ENCODE measurements at places on chromosomes 6 and 20.

DNA sequence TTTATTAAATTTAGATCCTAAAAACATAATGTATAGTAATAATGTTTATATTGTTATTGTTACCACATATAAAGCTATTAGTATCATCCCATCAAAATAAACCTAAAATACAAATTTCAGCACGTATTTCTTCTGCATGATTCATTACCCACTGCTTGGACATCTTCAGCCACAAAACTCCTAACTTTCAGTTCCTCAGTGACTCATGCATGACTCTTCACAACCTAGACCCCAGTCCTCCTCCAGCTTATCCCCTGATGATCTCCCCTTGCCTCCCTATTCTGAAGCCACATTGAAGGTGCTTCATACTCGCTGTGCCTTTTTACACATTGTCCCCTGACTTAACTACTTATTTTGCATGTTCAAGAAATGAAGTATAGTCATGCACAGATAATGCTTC lies 11.2 kb upstream of the GPRC6A start:
- H3K27me3 ChIP-seq = no peaks in the 10 kb centered on the region
- no peak overlapping the region for H3K4me3 ChIP-seq
- no peak for DNase-seq
- H3K4me1 ChIP-seq = no peaks in the 10 kb centered on the region

DNA sequence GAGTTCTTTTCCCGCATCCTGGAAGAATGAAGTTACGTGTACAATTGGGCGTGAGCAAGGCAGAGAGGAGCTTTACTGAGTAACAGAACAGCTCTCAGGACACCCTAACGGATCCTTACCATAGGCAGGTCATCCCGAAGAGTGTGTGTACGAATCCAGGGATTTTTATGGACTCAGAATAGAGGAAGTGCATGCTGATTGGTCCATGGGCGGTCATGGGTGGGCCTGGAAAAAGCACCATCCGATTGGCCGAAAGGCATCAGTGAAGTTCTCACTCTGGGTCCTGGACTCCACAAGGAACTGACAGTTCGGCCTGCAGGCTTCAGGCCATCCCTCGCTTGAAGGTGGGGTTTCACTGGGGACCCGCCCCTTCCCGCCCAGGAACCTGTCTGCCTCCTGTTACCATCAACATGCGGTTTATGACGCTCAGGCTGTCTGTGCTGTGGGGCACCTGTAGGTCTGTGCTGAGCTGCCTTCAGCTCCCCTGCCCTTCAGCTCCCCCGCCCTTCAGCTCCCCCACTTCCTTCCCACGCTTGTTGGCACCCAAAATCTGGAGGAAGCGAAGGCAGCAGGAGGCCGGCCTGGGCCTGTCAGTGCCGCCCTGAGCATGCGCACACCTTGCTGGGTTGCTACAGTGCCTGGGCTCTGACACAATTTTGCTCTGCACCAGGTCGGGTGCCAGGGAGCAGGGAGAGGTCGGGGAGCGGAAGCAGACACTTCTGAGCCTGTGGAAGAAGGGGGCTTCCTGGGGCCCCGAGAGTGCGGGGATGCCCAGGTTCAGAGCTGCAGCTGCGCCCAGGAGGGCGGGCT lies 57.9 kb upstream of the MANEA start:
- no peak for DNase-seq
- H3K36me3 ChIP-seq = no peaks in the 10 kb centered on the region
- no peak overlapping the region for H3K27ac ChIP-seq
- H3K27me3 ChIP-seq = no peaks in the 10 kb centered on the region
- H3K4me1 ChIP-seq = no peaks in the 10 kb centered on the region

GRCh38 chr6:128882560-128882959 lies 378 bp upstream of the LAMA2 start:
- peak overlapping the region; percentile 55 for H3K27ac ChIP-seq
- H3K4me1 ChIP-seq = no peaks in the 10 kb centered on the region
- no peak for DNase-seq

DNA sequence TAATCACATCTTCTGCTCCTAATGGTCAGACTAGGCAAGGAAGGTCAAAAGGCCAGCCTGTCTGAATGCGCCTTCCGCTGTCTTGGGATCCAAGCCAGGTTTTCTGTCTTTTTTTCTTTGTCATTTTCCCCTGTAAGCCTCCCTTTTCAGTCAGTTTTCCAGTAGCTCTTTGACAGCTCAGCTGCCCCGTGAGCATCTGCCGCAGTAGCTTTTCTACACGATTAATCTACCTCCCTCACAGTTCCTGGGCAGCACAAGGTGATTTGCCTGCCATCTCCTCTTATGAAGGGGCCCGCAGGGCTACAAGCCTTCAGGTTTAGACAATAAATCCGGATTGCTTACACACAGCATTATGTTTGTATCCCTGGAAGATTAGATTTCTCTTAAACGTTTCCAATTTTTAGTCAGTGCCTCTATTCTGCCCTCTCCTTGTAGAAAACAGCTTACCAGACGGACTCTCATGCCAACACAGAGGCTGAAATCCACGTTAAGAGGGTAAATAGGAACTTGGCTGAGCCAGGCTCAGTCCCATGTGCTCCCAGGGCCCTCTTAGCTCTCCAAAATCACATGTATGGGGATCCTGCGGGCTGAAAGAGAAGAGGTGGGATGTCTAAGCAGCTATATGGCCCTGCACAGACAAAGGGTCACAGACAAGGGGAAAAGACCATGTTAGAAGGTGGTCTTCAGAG lies 77.2 kb downstream of the LY86 start:
- no peaks in the 10 kb centered on the region for H3K36me3 ChIP-seq
- H3K27ac ChIP-seq = no peak overlapping the region
- no peak for DNase-seq
- no peak overlapping the region for H3K4me3 ChIP-seq

Data from ascending aorta (tissue), 2 donors.